Stimulated activated CD8-positive, alpha-beta memory T cell treated with anti-CD3 and anti-CD28 coated beads, Interleukin-15, amount 100 ng/mL, for 4 hours (primary cell): ENCODE measurements at places on chromosomes 16 and 17.
A peak's percentile ranks its signal among the peaks of the same experiment; 100 is the strongest.

DNA sequence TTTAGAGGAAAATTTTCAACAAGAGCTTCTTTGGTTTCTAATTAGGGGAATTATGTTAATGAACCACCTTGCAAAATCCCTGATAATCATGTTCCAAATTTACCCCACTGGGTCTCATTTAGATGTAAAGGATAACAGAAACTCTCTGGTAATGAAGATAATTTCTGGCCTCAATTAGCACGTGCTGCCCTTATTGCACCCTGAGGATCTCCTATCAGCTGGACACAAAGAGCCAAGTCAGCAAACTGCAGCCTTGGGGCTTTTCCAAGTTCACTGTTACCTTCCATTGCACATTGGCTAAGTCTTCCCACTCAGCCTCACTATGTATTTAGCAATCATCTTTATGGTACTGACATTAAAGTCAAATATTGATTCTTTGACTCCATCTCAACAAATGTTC, 78.1 kb downstream of the GP2 start:
- no peak for DNase-seq

- DNase-seq, result no peak
These were observed 12.8 kb upstream of the RANGRF start for GRCh38 chr17:8275421-8276290.

DNA sequence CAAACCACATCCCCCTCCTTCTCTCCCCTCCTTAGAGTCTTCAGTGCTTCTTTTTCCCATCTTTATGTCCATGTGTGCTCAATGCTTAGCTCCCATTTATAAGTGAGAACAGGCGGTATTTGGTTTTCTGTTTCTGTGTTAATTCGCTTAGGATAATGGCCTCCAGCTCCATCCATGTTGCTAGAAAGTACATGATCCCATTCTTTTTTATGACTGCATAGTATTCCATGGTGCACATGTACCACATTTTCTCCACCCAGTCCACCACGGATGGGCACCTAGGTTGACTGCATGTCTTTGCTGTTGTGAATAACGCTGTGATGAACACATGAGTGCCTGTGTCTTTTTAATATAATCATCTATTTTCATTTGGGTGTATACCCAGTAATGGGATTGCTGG, 44.3 kb downstream of the SLC39A11 start:
- no peak for DNase-seq

DNA sequence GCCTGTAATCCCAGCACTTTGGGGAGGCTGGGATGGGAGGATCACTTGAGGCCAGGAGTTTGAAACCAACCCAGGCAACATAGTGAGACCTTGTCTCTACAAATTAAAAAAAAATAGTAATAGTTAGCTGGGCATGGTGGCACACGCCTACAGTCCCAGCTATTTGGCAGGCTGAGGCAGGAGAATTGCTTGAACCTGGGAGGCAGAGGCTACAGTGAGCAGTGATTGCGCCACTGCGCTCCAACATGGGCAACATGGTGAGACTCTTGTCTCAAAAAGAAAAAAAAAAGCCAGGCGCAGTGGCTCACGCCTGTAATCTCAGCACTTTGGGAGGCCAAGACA, 56.9 kb upstream of the MRTFB start:
- DNase-seq, result no peak

DNA sequence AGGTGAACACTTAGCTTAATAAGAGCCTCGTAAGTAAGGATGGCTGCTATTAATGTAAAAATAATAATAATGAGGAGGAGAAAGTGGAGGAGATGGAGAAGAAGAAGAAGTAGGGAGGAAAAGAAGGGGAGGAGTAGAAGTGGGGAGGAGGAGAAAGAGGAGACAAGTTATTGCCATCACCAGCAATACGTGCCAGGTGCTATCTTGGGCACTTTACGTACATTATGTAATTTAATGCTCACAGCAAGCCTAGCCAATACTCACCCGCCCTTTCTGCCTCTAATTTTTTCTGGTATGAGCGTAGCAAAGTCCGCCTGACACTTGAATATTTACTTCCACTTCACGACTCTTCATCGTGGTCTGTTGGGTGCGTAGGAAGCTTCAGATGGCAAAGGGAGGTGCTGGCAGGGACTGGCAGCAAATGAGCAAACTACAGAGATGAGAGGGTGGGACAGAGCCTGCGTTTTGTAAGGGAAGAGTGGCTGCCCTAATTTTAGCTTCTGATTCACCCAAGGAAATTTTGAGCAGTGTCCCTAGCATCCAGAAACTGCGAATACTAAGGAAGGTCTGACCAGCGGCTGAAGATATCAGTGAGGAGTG, 42.1 kb upstream of the CDH13 start:
- DNase-seq, result no peak

DNA sequence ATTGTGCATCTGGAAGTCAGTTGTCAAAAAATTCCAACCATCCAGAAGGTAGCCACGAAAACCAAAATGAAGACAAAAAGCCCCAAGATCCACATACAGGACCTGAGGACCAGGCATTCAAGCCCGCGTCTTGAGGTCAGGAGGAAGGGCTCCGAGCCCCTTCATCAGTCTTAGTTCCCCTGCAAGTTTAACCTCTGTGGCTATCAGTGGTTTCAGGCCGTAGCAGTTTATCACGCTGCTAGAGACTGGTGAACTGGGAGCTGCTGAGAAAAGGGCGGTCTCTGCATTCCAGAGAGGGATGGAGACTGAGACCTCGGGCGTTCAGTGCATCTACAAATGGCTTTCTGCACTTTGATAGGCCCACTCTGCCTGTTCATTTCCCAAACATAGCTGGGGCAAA, 70.6 kb downstream of the IRF8 start:
- DNase-seq, result no peak

- no peak for DNase-seq
These were observed 59.3 kb downstream of the IKZF3 start for GRCh38 chr17:39804839-39805238.

DNA sequence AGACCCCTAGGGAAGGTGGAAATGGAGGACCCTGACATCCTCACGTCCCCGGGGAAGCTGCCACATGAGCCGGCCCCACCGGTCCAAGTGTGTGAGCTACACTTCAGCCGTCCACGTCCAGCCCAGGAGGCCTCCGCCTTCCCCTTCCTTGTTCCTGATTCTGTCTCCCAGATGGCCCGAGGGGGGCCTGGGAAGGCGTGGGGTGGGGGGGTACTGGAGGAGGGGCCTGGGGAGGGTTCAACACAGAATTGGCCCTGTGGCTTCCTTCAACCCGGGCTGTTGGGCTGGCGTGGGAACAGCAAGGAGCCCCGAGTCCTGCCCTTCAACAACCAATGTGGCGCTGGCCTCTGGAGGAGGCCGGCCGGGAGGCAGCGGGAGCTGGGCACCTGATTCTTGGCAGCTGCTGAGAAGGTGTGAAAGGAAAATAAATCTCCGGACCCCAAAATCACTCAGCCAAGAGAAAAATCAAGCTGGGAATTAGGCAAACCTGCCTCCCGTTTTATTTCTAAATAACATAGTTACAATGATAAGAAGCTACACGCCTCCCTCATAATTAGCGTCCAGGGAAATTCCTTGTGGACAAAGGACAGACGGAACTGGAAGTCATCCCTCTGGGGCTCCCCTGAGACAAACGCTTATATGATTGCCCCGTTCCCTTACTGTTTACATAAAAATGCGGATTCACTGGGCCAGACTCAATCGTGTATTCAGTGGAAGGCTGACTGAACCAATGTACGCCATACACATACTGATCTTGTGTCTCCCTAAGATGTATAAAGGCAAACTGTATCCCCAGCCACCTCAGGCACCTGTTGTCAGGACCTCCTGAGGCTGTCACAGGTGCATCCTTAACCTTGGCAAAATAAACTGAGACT, 1.8 kb upstream of the APRT start:
- DNase-seq, result no peak

DNA sequence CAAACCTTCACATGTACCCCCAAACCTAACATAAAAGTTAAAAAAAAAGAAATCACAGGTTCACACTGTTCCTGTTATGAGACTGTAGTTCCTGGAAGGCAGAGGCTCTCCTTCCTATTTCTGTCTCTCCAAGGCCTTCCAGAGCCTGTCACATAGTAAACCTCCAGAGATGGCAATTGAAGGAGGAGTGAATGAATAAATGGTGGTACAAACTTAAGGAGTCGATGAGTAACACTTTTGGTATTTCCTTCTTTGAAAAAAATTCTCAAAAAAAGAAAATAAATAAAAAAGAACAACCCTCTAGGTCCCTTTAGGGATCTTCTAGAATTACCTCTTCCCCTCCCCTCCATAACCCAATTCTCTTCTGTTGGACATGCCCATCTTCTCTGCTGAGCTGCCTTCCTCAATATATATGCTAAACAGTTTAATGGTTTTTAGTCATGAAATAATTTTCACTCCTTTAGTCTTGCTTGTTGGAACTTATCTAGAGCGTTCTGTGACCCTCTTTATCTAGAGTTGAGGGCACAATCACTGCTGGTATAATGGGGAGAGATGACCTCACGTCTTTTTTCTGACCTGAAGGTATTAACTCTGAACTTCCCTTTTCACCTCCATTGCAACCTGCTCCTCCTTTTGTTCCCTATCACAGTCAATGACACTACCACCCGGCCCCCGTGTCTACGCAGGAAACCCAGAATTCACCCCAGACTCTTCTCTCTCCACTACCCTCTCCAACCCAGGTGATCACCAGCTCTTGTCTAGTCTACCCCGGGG, 1.7 kb upstream of the TAF15 start:
- DNase-seq, result no peak

DNA sequence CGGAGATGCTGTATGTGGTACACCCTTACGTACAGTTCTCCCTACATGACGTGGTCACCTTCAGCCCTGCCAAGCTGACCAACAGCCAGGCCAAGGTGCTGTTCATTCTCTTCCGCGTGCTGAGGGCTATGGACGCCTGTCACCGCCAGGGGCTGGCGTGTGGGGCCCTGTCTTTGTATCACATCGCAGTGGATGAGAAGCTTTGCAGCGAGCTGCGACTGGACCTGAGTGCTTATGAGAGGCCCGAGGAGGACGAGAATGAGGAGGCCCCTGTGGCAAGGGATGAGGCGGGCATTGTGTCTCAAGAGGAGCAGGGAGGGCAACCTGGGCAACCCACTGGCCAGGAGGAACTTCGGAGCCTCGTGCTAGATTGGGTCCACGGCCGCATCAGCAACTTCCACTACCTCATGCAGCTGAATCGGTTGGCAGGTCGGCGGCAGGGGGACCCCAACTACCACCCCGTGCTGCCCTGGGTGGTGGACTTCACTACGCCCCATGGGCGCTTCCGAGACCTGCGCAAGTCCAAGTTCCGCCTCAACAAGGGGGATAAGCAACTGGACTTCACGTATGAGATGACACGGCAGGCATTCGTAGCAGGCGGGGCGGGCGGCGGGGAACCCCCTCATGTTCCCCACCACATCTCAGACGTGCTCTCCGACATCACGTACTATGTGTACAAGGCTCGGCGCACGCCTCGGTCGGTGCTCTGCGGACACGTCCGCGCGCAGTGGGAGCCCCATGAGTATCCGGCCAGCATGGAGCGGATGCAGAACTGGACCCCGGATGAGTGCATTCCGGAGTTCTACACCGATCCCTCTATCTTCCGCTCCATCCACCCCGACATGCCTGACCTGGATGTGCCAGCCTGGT, 1.4 kb downstream of the WDR81 start:
- DNase-seq, result no peak

- DNase-seq, result no peak
These were observed 90.8 kb downstream of the TBC1D16 start for GRCh38 chr17:79944821-79945391.

- peak; percentile 14 for DNase-seq
These were observed 18.3 kb upstream of the WFIKKN2 start for GRCh38 chr17:50816771-50817751.

GRCh38 chr17:76554131-76554530, 14.3 kb downstream of the PRCD start:
- no peak for DNase-seq

- DNase-seq, result no peak
These were observed 37.7 kb upstream of the PHLPP2 start for GRCh38 chr16:71762186-71762585.

- DNase-seq, result no peak
These were observed 10.8 kb downstream of the TBKBP1 start for GRCh38 chr17:47704736-47705135.

DNA sequence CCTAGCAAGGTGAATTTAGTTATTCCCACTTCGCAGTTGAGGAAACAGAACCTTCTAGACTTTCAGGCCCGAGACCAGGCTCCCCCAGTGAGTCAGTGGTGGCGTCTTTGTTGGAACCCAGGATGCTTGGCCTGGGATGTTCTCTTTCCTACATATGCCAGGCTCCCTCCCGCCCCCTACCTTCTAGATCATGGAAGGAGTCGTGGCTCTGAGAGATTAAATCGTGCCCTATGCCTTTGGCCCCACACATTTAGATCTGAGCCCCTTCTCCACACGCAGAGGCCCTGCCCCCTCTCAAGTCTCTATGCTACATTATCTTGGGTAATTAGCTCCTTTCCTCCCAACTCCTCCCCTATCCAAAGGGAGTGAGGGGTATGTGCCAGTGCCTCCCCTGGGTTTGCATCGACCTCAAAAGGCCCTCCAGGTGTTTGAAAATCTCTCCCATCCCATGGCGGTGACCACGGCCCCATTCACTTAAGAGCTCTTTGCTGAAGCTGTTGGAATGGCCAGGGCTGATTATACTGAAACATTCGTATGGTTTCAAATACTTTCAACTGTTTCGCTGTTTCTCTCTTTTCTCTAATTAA, 3.0 kb downstream of the NGFR start:
- DNase-seq, result no peak

DNA sequence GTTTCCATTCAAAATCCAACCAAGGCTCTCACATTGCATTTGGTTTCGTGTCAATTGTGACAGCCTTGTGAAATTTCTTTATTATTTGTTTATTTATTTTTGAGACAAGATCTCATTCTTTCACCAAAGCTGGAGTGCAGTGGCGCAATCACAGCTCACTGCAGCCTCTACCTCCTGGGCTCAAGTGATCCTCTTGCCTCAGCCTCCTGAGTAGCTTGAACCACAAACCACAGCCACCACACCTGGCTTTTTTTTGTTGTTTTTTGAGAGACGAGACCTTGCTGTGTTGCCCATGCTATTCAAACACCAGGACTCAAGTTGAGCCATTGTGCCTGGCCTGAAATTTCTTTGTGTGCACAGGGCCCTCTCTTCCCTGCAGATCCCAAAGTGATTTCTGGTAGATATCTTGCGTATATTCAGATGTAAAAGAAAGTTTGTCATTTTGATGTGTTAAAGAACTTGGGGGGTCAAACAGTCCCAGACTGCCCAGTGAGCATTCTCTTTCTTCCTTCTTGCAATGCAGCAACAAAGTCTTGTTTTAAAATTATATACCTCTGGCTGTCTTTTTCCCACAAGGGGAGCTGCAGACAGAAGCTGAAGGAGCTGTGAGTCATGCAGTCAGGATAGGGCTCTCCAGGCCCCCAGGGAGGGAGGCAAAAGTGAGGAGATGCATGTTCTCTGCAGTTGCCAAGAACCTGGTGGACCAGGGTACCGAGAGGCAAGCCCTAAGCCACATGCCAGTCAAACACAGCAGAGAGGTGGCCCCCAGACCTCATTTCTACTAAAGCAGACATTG, 15.5 kb upstream of the USP22 start:
- DNase-seq, result no peak

DNA sequence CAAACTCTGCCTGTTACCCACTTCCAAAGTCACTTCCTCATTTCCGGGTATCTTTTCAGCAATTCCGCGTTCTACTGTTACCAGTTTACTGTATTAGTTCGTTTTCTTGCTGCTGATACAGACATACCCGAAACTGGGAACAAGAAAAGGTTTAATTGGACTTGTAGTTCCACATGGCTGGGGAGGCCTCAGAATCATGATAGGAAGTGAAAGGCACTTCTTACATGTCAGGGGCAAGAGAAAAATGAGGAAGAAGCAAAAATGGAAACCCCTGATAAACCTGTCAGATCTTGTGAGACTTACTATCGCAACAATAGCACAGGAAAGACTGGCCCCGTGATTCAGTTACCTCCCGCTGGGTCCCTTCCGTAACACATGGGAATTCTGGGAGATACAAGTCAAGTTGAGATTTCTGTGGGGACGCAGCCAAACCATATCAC, 30.9 kb downstream of the PAFAH1B1 start:
- no peak for DNase-seq
